CD14-positive monocyte (primary cell): ENCODE measurements at places on chromosomes 6 and 20. TPM values are rescaled to one million over a fixed set of nuclear protein-coding genes. Genes with fewer than 3 reads are reported as not detected.
A peak's percentile ranks its signal among the peaks of the same experiment; 100 is the strongest.

DNA sequence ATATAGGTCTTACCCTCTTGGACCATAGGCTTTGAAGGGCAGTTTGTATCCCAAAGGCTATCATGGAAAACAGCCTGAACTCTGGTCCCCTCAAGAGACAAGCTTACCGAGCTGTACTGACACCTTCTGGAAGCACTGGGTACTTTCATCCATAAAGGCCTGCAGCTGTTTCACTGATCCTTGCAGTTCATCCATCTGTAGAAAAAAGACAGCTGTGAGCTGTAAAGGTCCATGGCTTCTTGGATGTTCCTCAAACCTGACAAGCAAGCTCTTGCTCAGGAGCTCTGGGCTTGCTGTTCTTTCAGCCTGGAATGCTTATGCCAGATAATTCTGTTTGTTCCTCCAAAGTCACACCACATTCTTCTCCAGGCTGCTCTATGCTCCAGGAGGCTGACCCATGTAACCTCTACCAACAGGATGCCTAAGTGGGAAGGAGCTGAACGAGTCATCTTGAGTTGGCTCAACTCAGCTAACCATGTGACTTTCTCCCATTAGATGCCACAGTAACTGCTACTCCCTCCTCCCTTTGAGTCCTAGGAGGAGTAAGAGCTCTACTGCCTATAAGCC lies 8.8 kb upstream of the NDRG3 start:
- H3K27me3 ChIP-seq = no peaks in the 10 kb centered on the region
- no peak overlapping the region for H3K27ac ChIP-seq
- peaks cover 27% of the 10 kb centered on the region for H3K4me1 ChIP-seq
- no peak overlapping the region for H3K4me3 ChIP-seq
- peak; percentile 37 for DNase-seq

The FAM229B gene
- not detected for polyA plus RNA-seq

GRCh38 chr20:25187635-25188034 lies 7.9 kb upstream of the ENTPD6 start:
- H3K4me1 ChIP-seq = no peaks in the 10 kb centered on the region
- H3K4me3 ChIP-seq = no peak overlapping the region
- no peak for DNase-seq
- H3K27ac ChIP-seq = no peak overlapping the region

DNA sequence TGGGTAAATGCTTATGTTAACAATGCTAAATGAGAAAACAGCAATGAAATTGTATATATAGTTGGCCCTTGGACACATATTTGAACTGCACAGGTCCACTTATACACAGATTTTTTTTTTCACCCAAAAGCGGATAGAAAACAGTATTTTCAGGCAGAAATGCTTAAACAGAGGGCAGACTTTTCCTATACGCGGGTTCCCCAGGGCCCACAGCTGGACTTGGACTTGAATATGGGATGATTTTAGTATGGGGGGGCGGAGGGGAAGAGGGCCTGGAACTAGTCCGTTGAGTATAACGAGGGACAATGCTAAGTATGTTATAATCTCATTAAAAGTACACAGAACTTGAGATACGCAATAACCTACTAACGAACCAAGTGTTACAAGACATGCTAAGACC lies 1.1 kb upstream of the PRSS35 start:
- peaks cover 34% of the 10 kb centered on the region for H3K27me3 ChIP-seq
- H3K4me3 ChIP-seq = no peak overlapping the region
- no peak for DNase-seq
- no peak overlapping the region for H3K27ac ChIP-seq

The PBOV1 gene
- not detected for polyA plus RNA-seq

GRCh38 chr6:159777240-159777904 lies 12.0 kb downstream of the TCP1 start:
- H3K27me3 ChIP-seq = no peaks in the 10 kb centered on the region
- no peak overlapping the region for H3K4me3 ChIP-seq
- no peaks in the 10 kb centered on the region for H3K4me1 ChIP-seq
- DNase-seq = no peak

DNA sequence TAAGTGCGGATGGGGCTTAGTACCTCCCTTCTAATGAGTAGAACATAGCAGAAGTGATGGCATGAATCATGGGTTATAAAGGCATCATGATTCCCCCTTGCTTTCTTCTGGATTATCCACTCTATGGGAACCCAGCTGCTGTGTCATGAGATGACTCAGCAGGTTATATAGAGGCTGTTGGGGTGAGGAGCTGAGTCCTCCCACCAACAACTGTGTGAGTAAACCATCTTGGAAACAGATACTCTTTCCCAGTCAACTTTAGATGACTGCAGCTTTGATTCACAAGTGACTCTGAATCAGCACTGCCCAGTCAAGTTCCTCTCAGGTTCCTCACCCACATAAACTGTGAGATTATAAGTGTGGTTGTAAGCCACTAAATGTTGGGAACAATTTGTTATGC lies 46.3 kb downstream of the FAM83B start:
- H3K27me3 ChIP-seq = no peaks in the 10 kb centered on the region
- H3K4me3 ChIP-seq = no peak overlapping the region
- DNase-seq = no peak
- no peaks in the 10 kb centered on the region for H3K4me1 ChIP-seq
- H3K27ac ChIP-seq = no peak overlapping the region

- H3K27me3 ChIP-seq = no peaks in the 10 kb centered on the region
- no peak overlapping the region for H3K4me3 ChIP-seq
Observed at GRCh38 chr20:62737271-62737811, 28.7 kb downstream of the NTSR1 start.

DNA sequence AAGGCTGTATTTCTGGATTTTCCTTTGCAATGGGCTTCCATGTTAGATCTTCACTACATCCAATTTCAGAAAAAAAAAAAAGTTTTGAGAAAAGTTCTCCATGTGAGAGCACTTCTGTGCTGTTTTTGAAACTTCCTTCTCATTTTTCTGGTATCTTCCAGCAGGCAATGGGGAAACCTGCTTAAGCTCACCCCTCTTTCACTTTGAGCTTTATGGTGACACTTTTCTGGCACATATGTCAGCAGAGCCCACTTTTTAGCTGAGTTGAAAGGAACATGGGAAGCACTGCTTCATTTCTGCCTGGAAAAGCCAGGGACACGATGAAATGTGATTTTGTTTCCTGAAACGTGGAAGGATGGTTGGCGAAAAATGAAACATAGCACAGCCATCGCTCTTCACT lies 293.7 kb downstream of the PLCB1 start:
- no peaks in the 10 kb centered on the region for H3K36me3 ChIP-seq
- H3K27ac ChIP-seq = peak overlapping the region; percentile 74
- H3K27me3 ChIP-seq = no peaks in the 10 kb centered on the region
- H3K4me1 ChIP-seq = peaks cover 74% of the 10 kb centered on the region
- DNase-seq = peak; percentile 20

- no peak for DNase-seq
- H3K27me3 ChIP-seq = no peaks in the 10 kb centered on the region
- peaks cover 41% of the 10 kb centered on the region for H3K4me1 ChIP-seq
- no peaks in the 10 kb centered on the region for H3K36me3 ChIP-seq
- H3K27ac ChIP-seq = no peak overlapping the region
Observed at GRCh38 chr6:16514249-16514648, 247.0 kb downstream of the ATXN1 start.

DNA sequence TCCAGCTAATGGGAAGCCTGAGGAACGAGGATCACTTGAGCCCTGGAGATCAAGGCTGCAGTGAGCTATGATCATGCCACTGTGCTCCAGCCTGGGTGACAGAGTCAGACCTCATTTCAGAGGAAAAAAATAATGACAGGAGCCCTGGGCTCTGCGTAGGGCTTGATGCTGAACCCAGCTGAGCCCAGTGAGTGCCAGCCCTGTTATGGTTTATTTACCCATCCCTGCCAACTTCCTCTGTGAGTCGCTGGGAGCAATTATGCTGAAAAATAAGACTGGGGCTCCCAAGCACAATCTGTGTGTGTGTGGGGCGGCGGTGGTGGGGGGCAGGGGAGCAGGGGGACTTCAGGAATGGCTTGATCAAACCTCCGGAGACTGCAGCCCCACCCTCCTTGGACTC lies 75.9 kb upstream of the PMEPA1 start:
- H3K36me3 ChIP-seq = no peaks in the 10 kb centered on the region
- no peak overlapping the region for H3K4me3 ChIP-seq
- H3K27ac ChIP-seq = no peak overlapping the region
- DNase-seq = no peak

The MUC21 gene
- polyA plus RNA-seq = not detected in 2 replicates

DNA sequence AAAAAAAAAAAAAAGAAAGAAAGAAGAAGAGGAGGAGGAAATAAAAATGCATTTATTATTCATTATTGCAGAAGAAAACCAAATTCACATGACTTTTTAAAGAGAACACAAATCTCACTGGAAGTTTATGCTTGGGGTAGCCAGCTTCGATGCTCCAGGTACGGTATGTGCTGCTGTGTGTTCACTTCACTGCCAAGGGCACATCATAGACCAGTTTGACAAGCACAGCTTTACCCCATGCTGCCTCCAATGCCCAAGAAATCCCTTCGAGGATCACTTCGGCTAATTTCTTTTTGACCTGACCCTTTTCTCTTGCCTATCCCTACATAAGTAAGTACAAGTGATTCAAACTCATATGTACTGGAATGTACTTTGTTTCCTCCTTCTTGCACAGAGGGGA lies 41.9 kb upstream of the RBM24 start:
- H3K36me3 ChIP-seq = no peaks in the 10 kb centered on the region
- no peaks in the 10 kb centered on the region for H3K4me1 ChIP-seq
- no peaks in the 10 kb centered on the region for H3K27me3 ChIP-seq
- H3K27ac ChIP-seq = no peak overlapping the region
- DNase-seq = no peak
- H3K4me3 ChIP-seq = no peak overlapping the region

- H3K27ac ChIP-seq = no peak overlapping the region
- DNase-seq = no peak
- no peaks in the 10 kb centered on the region for H3K27me3 ChIP-seq
- H3K4me1 ChIP-seq = no peaks in the 10 kb centered on the region
- no peak overlapping the region for H3K4me3 ChIP-seq
Observed at GRCh38 chr6:164756723-164757122, 552.7 kb downstream of the C6orf118 start.

The SOX18 gene
- not detected for polyA plus RNA-seq

DNA sequence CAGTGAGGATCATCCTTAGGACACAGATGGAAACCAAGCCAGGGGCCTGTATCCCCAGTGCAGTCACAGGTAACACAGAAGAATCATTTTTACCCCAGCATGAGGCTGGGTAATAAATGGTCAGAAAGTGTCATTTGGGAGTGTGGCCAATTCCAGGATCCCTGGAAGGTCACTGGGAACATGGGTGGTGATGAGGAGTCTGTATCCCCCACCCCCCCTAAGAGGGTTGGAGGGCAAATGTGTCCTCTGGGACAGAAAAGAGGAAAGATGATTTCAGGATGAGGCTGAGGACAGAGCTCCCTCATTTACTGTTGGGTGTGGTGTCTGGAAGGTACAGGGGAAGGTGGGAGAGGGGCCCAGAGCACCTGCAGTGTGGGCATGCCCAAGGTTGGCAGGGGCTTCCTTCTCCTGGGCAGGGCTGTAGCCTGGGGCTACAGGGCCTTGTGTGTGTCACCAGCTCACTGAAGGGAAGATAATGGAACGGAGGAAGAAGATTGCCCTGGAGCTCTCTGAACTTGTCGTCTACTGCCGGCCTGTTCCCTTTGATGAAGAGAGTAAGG lies 34.5 kb downstream of the PLCG1 start:
- no peak overlapping the region for H3K27ac ChIP-seq
- no peak overlapping the region for H3K4me3 ChIP-seq
- no peak for DNase-seq
- no peaks in the 10 kb centered on the region for H3K4me1 ChIP-seq
- no peaks in the 10 kb centered on the region for H3K36me3 ChIP-seq

- H3K27me3 ChIP-seq = no peaks in the 10 kb centered on the region
- peaks cover 18% of the 10 kb centered on the region for H3K4me1 ChIP-seq
- H3K4me3 ChIP-seq = no peak overlapping the region
- H3K27ac ChIP-seq = no peak overlapping the region
Observed at GRCh38 chr20:50953821-50954220, 4.5 kb downstream of the DPM1 start.

- H3K4me1 ChIP-seq = no peaks in the 10 kb centered on the region
- H3K27ac ChIP-seq = no peak overlapping the region
- H3K27me3 ChIP-seq = no peaks in the 10 kb centered on the region
- H3K4me3 ChIP-seq = no peak overlapping the region
Observed at GRCh38 chr20:50743087-50743486, 11.7 kb downstream of the PARD6B start.

- no peak overlapping the region for H3K4me3 ChIP-seq
- H3K27me3 ChIP-seq = no peaks in the 10 kb centered on the region
- H3K27ac ChIP-seq = no peak overlapping the region
- no peaks in the 10 kb centered on the region for H3K36me3 ChIP-seq
- no peak for DNase-seq
- H3K4me1 ChIP-seq = no peaks in the 10 kb centered on the region
Observed at GRCh38 chr6:113178349-113178748, 678.8 kb upstream of the MARCKS start.

The UST gene
- 0.33 TPM for polyA plus RNA-seq

- H3K27ac ChIP-seq = no peak overlapping the region
- no peak for DNase-seq
- no peaks in the 10 kb centered on the region for H3K27me3 ChIP-seq
- H3K4me3 ChIP-seq = no peak overlapping the region
Observed at GRCh38 chr20:36802326-36803222, 29.0 kb upstream of the DSN1 start.

The DEFB124 gene
- not detected for polyA plus RNA-seq

GRCh38 chr20:24572862-24573261 lies 103.4 kb downstream of the SYNDIG1 start:
- no peak for DNase-seq
- no peaks in the 10 kb centered on the region for H3K27me3 ChIP-seq
- H3K27ac ChIP-seq = no peak overlapping the region

- no peaks in the 10 kb centered on the region for H3K36me3 ChIP-seq
- H3K4me3 ChIP-seq = no peak overlapping the region
- H3K27ac ChIP-seq = no peak overlapping the region
- no peaks in the 10 kb centered on the region for H3K27me3 ChIP-seq
- no peak for DNase-seq
Observed at GRCh38 chr6:21270636-21271201, 322.8 kb upstream of the SOX4 start.

- no peaks in the 10 kb centered on the region for H3K27me3 ChIP-seq
- H3K4me1 ChIP-seq = no peaks in the 10 kb centered on the region
- no peaks in the 10 kb centered on the region for H3K36me3 ChIP-seq
Observed at GRCh38 chr6:124494956-124495664, 467.1 kb upstream of the RNF217 start.

GRCh38 chr20:36017048-36017951 lies 48.9 kb downstream of the CNBD2 start:
- no peak overlapping the region for H3K27ac ChIP-seq
- H3K36me3 ChIP-seq = no peaks in the 10 kb centered on the region
- H3K4me3 ChIP-seq = no peak overlapping the region
- H3K4me1 ChIP-seq = no peaks in the 10 kb centered on the region
- no peaks in the 10 kb centered on the region for H3K27me3 ChIP-seq

GRCh38 chr20:23255716-23256385 lies 94.7 kb upstream of the NXT1 start:
- no peaks in the 10 kb centered on the region for H3K27me3 ChIP-seq
- H3K4me1 ChIP-seq = peaks cover 35% of the 10 kb centered on the region
- H3K4me3 ChIP-seq = no peak overlapping the region
- no peak overlapping the region for H3K27ac ChIP-seq
- H3K36me3 ChIP-seq = no peaks in the 10 kb centered on the region

GRCh38 chr6:125868252-125868651 lies 77.5 kb downstream of the NCOA7 start:
- no peak overlapping the region for H3K4me3 ChIP-seq
- no peak for DNase-seq
- no peaks in the 10 kb centered on the region for H3K36me3 ChIP-seq
- H3K27ac ChIP-seq = no peak overlapping the region
- H3K4me1 ChIP-seq = no peaks in the 10 kb centered on the region
